Effector CD8-positive, alpha-beta T cell (primary cell): ENCODE measurements at places on chromosomes 11 and 22.
A peak's percentile ranks its signal among the peaks of the same experiment; 100 is the strongest.

DNA sequence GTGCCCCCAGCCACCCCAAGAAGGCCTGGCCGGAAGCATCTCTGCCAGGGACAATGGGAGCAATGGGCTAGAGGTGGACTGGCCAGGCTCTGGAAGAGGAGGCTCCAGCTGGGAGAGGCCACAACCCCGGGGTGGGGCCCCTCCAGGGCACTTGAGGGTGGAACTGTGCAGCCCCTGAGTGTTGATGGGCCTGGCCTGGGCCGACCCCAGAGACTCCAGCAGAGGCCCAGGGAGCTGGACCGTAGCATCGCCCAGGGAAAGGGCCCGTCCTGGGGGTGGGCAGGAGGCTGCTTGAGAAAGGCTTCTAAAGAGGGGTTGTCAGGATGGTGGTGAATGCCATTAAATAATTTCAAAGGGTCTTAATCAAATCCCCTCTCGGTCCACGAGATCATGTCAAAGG, 30.4 kb downstream of the CDKN1C start:
- DNase-seq, result no peak

- no peak for DNase-seq
Observed at GRCh38 chr11:80529726-80530125, 1088.9 kb upstream of the TENM4 start.

GRCh38 chr11:129230006-129230405, 37.9 kb upstream of the ARHGAP32 start:
- DNase-seq, result no peak

DNA sequence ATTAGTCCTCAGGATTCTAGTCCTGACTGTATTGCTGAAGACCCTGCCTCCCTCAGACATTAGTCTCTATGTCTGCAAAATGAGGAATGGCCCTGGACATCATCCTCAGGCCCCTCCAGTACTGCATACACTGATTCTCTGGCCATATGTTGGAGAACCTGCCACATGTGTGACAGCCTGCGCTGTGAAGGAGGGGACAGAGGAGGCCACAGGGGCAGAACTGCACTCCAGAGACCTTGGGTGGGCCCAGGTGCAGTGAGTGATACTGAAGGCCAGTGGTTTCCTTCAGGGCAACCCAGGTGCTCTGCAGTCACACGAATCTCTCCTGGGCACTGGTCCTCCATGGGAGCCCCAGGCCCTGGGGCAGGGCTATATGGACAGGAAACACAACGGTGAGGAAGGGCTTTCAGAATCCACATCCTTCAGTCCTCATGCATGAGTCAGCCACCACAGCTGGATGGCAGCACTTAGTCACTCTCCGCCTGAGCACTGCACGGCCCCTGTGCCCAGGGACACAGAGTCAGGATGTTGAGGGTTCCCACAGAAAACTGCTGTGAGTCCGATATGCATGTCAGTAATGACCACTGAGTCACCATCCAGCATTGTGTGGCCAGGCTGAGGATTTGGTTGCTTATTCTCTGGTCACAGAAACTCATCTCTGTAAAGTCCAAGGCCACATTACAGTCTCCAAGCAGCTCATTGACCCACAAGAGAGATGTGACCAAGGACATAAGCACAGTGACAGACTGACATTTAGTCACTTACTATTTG, 39.7 kb downstream of the ME3 start:
- DNase-seq, result no peak

DNA sequence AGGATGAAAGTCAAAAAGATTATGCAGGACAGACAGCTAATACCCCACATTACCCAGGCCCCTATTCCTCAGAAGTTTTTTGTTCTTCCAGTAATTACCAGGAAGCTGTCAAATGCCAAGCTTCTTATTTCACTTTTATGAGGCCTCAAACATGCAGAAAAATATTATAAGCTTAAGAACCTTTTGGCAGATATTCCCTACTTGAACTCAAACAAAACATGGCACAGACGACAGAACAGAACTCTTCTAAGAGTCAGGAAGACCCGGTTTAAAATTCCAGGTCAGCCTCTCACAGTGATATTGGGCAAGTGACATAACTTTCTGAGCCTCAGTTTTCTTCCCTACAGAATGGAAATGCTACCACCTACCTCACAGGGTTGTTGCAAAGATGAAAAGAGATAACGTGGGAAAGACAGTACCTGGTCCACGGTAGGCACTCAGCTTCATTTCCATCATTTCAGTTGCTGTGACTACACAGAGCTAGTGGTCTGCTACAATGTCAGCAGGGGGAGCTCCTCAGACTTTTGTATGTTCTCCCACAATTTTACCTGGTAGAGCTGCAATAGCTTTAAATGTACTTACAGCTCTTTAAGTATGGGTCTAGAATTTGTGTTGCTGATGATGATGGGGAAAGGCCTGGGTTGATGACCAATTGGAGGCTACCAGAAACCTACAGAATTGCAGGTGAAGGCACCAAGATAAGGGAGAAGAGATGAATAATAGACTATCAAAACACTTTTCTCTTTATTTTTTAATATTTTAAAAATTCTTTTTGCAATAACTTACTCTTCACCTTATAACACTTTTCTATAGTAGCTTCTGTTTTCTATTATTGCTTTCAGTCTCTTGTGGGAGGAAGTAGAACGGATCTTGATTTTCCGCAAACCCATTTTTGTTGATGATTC, 98.3 kb upstream of the CHRM4 start:
- DNase-seq, result no peak

DNA sequence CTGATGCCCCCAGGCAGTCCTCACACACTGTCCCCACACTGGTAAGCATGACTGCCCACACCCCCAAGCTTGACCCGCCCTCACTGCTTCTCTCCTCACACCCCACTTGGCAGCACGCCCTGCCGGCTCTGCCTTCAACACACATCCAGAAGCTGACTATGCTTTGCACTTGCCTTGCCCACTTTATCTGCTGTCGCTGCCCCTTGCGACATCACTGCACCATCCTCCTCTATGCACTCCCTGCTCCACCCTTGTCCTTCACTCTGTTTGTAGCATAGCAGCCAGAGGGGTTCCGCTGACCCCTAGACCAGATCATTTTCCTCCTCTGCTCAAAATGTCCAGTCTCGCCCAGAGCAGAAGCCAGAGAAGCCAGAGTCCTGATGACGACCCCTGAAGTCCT, 25.3 kb upstream of the SLC25A1 start:
- DNase-seq, result no peak

DNA sequence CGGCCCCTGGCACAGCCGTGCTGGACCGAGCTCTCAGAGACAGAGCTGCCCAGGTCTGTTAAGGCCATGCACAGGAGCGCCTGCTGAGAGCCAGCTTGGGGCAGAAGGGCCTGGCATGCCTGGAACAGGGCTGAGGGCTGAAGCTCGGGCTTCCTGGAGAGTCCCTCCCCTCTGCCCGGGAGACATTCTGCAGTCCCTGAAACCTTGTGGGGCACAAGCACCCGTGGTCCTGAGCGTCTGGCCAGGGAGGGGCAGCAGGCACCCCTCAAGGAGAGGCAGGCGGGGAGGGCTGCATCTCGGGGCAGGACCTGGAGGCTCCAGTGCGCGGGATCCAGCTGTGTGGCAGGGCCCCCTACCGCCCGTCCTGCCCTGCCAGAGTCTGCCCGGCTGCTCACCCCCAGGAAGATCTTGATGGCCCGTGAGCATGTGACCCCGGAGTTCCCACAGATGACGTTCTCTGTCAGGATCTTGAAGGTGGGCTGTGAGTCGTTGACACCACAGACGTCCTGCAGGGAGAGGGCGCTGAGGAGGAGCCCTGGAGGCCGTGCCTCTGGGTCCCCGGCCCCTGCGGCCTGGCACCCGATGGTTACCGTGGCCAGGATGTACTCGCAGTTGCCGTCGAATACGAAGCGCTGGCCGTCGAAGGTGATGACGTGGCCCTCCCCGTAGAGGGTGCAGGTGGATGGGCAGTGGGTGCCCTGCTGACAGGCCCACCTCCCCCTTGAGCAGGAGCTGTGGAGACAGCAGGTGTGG, 10.9 kb downstream of the MUC6 start:
- DNase-seq, result no peak

DNA sequence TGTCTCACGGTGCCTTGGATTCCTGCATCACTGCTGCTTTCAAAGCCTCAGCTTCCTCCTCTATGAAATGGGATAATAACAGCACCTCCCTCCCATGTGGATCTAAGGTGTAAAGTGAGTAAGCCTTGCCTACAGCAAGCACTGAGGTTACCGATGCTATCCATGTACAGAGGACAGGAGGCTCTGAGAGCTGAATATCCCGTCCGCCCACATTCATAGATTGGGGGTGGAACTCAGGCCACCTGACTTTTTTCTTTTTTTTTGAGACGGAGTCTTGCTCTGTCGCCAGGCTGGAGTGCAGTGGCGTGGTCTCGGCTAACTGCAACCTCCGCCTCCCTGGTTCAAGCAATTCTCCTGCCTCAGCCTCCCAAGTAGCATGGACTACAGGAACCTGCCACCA, 12.5 kb downstream of the PDGFB start:
- no peak for DNase-seq

DNA sequence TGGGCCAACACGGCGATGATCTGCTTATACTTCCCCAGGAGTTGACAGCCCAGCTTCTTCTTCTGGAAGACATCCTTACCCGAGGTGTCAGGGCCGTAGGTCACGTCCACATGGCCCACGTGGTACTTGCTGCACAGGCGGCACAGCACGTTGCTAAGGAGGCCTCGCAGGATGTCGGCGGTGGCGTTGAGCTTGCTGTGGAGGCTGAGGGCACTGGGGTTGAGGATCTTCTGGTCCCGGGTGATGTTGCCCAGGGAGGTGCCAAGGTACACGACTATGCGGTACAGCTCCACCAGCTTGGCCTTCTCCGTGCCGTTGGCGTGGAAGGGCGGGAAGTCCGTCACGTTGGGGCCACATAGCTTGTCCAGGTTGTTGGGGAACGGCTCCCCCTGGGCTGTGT, 2.9 kb downstream of the LIF start:
- DNase-seq, result no peak

- no peak for DNase-seq
Observed at GRCh38 chr11:126163074-126163700, 48.3 kb downstream of the RPUSD4 start.

- DNase-seq, result no peak
Observed at GRCh38 chr22:21101877-21102638, 56.3 kb downstream of the LRRC74B start.

- DNase-seq, result no peak
Observed at GRCh38 chr11:47523490-47524225, 29.3 kb downstream of the CELF1 start.

- DNase-seq, result no peak
Observed at GRCh38 chr11:67665541-67666302, 8.7 kb downstream of the ALDH3B2 start.

DNA sequence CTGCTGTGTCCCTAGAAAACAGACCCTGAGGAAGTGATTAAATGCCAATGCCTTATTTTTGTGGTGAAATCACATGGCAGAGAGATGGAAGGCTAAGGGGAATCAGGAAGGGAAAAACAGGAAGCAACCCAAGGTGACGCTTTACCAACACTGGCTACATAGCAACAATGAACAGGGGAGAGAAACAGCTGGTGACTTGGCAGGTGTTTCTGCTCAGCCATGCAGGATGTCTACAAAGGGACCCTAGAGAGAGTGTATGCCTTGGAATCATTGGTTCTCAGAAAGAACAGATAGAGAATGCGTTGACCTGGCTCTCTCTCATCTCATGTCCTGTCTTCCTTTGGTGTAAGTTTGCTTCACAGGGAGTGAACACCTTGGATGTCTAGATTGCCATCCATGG, 911.9 kb downstream of the OPCML start:
- DNase-seq, result no peak

GRCh38 chr11:73388265-73389133, 12.3 kb downstream of the RELT start:
- no peak for DNase-seq

GRCh38 chr11:25928076-25928475, 403.9 kb upstream of the ANO3 start:
- DNase-seq, result no peak

DNA sequence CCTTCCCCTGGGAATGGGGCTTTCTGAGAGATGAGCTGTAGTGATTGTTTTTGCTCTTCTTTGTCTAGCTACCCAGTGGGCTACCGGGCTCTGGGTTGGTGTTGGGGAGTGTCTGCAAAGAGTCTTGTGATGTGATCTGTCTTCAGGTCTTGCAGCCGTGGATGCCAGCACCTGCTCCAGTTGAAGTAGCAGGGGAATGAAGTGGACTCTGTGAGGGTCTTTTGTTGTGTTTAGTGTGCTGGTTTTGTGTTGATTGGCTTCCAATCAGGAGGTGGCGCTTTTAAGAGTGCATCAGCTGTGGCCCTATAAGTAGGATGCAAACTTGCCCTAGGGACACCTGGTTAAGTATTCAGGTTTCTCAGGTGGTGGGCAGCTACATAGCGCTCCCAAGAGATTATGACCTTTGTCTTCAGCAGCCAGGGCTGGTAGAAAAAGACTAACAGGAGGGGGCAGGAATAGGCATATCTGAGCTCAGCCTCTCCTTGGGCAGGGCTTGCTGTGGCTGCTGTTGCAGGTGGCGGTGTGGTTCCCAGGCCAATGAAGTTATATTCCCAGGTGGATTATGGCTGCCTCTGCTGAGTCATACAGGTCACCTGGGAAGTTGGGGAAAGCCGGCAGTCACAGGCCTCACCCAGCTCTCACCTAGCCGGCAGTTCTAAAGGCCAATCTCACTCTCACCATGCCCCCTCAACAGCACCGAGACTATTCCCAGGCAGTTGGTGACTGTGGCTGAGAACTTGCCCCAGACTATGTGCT, 315.7 kb upstream of the C11orf87 start:
- DNase-seq, result no peak

GRCh38 chr11:19779740-19780139, 67.1 kb downstream of the NAV2 start:
- DNase-seq, result no peak

- peak; percentile 28 for DNase-seq
Observed at GRCh38 chr11:66277471-66278362, at the start of gene CNIH2. Gene CNIH2, plus strand, starts transcription at chr11:66278175. Its CDS starts 282 bp downstream, at chr11:66278457.

DNA sequence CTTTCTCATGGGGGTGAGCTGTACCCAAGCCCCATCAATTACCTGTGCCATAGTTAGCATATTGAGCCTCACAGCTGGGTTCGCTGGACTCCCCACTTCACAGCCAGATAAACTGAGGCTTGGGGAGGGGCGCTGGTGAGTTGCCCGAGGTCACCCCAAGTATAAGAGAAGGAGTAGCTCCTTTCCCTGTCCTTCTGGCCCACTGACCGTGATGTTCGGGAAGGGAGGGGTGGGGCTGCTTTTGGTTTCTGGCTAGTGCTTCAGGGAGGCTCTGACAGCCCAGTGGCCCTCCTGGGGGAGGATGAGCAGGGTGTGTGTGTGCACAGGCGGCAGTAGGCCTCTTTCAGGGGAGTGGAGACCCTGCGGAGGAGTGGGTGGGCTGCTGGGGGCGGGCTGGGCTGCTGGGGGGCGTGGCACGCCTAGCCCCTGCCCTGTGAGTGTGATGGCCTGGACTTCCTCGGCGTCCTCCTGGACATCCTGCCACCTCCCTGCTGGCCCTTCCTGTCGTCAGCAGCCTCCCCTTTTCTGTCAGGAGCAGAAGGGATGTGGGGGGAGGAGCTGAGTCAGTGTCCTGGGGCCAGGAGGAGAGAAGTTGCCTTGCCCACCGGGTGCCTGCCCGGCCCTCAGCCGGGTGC, 50.3 kb downstream of the TRIOBP start:
- no peak for DNase-seq

- no peak for DNase-seq
Observed at GRCh38 chr22:33844273-33844672, 76.0 kb downstream of the LARGE1 start.
